ENCODE measurements at places on chromosomes 1 and 21.

GRCh38 chr1:207951652-207952051 is 40.7 kb upstream of the CD34 start:
- DNase-seq: no peak

- no peak for DNase-seq
These were observed 23.9 kb downstream of the DCAF8 start for GRCh38 chr1:160238408-160238807.

- peak; percentile 47 for DNase-seq
These were observed 4.0 kb downstream of the STPG1 start for GRCh38 chr1:24409535-24409934.

GRCh38 chr21:36754241-36754898 is 55.5 kb downstream of the SIM2 start:
- DNase-seq: no peak

All from fibroblast of gingiva (primary cell).